ENCODE measurements at places on chromosomes 1 and 21.

- no peak for DNase-seq
Observed at GRCh38 chr1:163692266-163692665, 370.5 kb downstream of the NUF2 start.

- DNase-seq = no peak
Observed at GRCh38 chr1:227906550-227907071, 41.1 kb downstream of the WNT9A start.

DNA sequence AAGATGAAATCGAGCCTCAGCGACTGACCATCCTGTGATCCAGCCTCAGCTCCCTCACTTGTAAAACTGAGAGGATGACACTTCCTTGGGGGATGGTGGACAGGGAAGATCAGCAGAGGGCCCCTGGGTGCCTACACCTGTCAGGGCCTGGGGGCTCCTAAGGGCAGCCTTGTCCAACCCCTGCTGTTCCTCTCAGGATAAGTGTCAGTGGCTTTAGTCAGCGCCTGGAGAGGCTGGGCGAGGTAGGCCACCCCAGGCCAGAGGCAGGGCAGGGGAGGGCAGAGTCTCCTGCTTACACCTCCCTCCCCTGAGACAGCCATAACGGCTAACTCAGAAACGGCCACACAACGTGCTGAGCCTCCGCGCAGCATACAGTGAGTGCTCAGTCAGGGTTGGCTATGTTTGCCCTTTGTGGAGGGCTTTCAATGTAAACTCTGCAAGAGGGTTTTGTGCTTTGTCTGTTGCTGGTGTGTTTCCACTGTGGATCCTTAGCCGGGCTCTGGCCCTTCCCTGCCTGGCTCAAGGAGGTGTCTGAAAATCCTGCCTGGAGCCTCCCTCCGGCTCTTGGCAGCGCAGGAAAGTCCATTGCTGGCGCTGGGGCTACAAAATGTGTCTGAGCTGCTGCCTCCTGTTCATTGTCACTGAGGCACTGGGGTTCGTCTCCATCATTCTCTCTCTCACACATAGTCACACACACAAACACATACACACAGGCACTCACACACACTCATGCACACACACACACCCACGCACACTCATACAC is 588.4 kb downstream of the PTPRU start:
- no peak for DNase-seq

GRCh38 chr1:1861339-1861730 is 29.6 kb downstream of the GNB1 start:
- no peak for DNase-seq

GRCh38 chr1:118948846-118949245 is 39.3 kb downstream of the TBX15 start:
- DNase-seq = no peak

- no peak for DNase-seq
Observed at GRCh38 chr1:74629283-74629682, 44.3 kb downstream of the ERICH3 start.

DNA sequence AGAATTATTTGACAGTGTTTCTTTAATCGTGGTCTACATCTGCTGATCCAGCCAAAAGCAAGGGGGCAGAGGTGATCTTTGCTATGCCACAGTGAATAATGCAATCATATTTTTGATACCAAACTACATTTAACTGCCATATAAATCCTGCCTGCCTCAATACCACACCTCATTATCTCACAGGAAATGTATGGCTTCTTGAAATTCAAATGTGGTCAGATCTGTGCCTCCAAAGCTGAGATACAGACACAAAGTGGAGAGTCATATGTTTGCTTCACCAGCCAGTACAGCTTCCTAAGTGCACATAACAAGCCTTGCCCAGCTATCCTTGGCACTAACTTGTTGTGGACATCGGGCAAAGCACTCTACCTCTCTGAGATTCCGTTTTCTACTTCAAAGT is 250.0 kb upstream of the NFIA start:
- DNase-seq = no peak

DNA sequence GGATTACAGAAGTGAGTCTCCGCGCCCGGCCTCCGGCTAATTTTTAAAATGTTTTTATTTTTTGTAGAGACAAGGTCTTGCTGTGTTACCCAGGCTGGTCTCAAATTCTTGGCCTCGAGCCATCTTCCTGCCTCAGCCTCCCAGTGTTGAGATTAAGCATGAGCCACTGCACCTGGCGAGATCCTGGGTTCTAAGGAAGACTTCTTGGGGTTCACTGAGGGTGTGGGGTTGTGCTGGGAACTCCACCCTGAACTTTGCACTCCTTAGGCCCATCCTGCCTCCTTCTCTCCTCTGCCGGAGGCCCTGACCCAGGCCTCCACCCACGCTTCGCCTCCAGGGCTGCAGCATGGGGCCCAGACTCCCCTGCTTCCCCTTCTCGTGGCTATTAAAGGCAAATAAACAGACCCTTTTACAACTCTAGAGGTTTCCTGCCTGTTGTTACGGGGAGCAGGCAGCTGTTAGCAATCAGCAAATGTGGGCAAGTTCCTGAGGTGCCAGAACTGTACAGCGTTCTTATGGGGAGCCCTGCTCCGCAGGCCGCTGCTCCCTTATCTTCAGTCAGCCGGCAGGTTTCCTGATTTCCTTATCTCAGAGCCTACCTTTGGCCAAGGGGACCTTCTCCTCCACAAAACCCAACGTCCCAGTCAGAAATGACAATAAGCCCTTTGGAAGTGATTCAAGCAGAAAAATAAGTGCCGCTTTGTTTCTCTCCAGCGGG is 41.0 kb upstream of the LIN9 start:
- DNase-seq = no peak

Measured in AG04450 (cell line).